Putamen (tissue), 1 donor: ENCODE measurements at places on chromosomes 6 and 20.

DNA sequence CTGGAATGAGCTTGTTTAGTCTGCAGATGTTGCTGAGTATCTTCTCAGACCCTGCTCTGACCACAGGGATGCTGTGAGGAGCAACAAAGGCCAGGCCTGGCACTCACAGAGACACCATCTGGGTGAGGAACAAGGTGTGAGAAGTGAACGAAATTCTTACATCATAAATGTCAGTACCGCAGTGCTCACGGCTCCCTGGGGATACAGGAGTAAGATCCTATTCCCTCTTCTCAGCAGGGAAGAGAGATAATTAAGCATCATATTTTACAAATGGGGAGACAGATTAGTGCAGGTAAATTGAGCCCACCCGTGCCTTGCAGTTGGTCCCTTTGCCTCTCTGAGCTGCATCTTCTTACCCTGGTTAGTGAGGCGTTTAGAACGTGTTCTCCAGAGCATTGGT lies 106.2 kb downstream of the DTD1 start:
- no peak for DNase-seq

DNA sequence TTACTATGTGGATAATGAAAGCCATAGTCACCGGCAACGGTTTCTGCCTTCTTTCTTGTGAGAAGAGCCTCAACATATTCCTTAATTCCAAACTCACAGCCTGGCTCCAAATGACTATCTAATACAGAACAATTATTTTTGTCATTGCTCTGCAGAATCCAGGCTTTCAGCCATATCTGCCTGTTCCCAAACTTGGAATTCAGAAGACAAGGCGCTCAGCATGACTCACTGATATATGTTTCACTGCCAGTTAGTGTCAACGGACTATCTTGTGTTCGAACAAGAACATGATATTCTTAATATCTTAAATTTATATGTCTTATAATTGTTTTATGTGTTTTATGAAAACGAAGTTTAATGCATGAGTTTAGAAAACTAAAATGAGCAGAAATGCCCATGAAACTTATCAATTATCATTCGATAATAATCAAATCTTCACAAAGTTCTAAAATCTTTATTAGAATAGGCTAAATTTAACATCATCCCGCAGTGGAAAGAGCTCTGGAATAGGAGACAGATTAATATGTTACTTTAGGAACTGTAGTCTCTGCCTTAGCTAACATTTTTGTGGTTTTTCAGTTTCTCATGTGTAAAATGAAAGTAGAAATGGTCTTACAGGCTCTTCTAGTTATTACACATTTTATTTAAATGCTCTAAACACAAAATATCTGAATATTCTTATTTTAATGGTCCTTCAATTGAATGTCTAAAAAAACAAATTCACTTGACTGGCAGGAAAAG lies 669.3 kb upstream of the GJE1 start:
- DNase-seq: no peak

GRCh38 chr20:23666189-23666588 lies 22.6 kb downstream of the CST4 start:
- DNase-seq: no peak

DNA sequence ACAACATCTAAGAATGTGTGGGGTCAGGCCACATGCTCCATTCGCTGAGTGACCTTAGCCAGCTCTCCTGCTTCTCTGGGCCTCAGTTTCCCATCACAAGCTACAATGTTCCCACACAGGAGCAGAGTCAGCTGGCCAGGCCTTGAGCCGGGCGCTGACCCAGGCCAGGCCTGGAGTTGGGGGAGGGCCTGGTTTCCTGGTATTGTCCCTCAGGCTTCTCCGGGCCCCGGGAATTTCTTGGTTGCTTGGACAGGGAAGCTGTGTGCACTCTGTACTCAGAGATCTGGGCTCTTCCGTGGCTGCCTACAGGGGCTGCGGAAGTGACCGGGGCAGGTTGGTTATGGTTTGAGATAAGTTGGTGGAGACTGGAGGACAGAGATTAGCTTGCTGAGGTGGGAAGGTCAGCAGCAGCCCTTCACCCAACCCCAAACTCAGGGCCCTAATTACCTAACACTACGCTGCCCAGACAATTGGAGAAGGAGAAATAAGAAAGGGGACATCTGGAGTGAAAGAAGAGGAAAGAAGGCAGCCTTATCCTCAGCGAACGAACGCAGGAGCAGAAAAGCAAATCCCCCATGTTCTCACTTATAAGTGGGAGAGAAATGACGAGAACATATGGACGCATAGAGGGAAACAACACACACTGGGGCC lies 6.2 kb downstream of the TGM2 start:
- no peak for DNase-seq

DNA sequence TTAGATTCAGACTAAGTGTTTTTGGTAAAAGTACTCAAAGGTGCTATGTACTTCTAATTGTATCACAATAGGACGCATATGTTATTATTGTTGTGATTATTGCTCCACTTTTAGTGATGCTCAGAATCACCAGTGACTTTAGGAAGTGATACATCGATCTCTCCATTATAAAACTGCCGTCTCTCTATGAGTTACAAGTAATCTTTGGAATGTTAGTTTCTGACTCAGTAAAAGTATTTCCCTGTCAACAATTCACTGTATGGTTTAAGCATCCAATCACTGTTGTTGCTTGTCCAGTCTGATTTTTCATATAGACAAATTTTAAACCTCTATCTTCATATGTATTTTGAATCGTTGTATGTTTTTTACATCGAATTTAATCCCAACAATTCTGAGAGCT lies 9.4 kb downstream of the DCBLD1 start:
- DNase-seq: no peak

DNA sequence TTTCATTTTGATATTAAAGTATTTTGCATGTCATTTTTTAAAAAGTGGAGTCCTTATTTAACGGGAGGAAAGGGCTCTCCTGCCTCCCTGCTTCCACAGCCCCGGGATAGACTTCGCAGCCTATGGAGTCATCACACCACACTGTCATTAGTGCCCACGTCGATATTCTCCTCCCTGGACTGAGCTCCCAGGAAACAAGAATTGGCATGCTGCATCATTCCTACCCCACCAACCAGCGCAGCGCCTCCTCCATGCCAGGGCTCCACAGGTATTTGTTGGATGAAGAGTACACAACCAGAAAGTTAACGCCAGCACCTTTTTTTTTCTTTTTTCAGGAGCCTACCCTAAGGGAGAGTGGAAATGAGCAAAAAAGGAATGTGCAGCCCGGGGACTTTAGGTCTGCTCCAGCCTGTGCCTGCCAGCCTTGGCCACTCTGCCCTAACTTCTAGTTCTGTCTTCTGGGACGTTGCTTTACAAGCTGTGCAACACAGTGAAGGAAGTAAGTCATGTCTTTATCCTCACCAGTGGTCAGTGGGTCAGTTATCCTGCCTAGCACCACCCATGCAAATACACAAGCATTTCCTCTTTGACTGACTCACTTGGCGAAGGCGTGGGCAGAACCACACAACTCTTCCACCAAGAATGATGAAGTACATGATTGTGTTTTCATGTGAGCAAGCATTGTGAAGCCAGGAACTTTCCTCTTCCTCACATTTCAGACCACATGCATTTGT lies 180.7 kb upstream of the UST start:
- DNase-seq: no peak

GRCh38 chr6:12241493-12242175 lies 48.5 kb upstream of the EDN1 start:
- DNase-seq: no peak

DNA sequence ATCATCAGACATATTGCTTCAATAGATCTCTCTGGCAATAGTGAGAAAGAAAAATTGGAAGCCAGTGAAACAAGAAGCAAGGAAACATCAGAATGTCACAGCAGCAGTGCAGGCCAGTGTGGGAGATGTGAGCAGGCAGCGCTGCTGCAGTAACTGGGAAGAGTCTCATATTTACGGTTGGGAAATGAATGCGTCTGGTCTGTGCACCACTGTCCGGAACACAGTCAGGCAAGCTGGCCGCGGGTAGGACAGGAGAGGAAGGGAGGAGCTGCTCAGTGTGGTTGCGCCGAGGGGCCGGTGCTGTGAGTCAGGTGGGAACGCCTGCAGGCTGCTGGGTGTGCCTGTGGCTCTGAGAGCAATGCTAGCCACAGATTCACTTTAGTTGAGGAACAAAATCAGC lies 6.4 kb upstream of the PSMG4 start:
- DNase-seq: no peak

DNA sequence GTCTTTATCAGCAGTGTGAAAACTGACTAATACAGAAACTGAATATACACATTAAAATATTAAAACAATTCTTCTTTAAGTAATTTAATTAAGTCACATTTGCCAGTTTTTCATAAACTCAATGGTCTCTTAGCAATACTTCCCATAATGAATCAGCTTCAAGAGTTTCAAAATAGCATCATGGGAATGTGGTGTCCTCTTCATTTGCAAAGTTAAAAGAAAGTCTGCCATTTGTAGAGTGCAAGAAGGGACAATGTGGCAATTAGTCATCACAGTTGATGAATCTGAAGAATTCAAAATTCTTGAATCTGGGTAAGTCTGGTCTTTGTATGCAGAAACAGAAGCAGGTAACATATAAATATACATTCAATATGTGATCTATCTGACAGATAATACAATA lies 38.7 kb downstream of the SYNE1 start:
- no peak for DNase-seq

- DNase-seq: no peak
These were observed 72.4 kb upstream of the LAMP5 start for GRCh38 chr20:9441948-9442347.

- DNase-seq: no peak
These were observed 539.1 kb upstream of the MARCKS start for GRCh38 chr6:113317891-113318574.

GRCh38 chr6:166565084-166565967 lies 21.2 kb downstream of the RAMACL start:
- DNase-seq: no peak

- DNase-seq: no peak
These were observed 755.0 kb downstream of the TFAP2A start for GRCh38 chr6:9659848-9660247.

DNA sequence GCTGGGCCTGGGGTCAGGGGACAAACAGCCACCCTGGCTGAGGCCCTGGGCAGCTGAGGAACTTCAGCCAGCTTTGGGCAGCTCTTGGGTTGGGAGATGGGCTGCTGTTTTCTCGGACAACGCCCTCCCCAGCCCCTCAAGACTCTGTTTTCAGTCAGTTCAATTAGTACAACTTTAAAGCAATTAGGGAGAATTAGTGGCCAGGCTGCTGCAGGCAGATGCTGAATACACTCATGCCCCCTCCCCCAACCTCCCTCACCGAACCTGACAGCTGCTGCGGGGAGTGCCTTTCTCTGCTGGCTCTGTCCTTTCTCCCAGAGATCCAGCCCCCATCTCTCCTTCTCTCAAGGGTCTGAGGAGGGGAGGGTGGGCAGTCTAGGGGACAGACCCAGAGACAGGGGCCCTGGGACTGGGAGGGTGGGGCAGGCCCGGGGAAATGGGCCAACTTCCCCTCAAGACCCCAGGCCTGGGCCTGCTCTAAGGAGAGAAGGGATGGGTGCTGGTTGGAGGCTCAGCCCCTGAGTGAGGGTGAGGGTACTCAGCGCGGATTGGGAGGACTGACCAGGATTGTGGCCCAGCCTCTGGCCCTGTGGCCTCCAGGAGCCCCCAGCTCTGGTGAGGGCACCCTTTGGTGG lies 17.8 kb upstream of the MYT1 start:
- no peak for DNase-seq

DNA sequence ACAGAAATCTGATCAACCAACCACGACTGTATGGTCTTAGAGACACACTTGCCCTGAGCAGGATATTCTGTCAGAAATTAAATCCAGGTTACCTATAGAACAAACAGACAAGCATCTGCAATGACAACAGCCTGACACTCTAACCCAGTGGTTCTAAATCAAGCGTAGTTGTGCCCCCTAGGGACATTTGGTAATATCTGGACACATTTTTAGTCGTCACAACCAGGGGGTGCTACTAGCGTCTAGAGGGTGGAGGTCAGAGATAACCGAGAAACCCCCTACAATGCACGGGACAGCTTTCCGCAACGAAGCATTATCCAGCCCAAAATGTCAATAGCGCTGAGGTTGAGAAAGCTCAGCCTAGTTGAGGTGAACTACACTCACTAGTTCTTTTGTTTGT lies 32.3 kb downstream of the ID4 start:
- DNase-seq: no peak

DNA sequence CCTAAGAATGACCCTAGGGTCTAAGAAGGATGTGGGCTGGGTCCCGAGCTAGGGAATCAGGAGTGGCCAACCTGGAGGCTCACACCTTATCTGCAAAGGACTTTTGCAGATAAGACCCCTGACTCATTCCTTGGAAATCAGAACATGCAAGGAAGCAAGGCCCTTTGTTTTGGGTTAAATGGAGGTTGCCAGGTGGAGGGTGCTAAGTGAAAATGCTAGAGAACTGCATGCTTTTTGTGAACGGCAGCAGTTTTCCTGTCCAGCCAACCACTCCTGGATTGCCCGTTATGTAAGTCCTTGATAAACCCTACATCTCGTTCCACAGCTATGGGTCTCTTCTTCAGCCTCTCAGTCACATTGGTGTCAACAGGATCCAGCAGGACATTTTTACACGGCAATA lies 52.1 kb upstream of the CST7 start:
- DNase-seq: no peak

- DNase-seq: no peak
These were observed 202.1 kb upstream of the CNR1 start for GRCh38 chr6:88368071-88368787.

- DNase-seq: no peak
These were observed 63.6 kb downstream of the CARMIL1 start for GRCh38 chr6:25342802-25343201.

DNA sequence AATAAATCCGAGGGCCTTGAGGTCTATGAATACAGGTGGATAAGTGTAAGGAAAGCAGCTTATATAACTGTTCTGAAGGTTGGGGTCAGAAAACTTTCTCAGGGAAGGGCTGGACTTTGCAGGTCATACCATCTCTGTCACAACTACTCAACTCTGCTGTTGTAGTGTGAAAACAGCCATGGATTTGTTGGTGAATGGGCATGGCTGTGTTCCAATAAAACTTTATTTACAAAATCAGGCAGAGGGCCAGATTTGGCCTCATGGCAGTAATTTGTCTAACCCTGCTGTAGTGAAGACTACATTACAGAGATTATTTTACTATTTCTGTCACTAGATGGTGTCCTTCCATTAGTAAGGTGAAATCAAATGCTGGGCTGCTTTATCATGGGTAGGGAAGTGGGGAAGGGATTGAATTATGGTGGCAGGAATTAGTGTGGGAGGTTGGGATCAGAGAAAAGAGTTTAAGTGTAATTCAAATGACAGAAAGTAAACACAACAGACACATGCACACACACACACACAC lies 409.6 kb upstream of the CHD6 start:
- no peak for DNase-seq

DNA sequence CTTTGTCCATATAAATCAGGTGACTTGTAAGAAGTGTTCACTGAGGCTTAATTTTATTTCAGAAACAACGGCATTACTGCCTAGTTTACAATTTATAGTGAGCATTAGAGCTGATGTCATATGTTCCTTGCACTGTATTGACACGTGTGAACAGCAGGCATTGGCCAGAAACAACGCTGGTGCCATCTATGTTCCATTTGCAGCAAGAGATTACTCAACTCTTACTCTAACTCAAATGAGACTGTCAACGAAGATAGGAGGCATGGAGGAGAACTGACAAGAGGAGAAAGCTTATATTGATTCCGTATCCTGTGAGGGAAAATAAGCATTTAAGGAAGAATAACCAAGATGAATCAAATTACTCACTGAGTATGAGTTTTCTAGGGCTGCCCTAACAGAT lies 48.4 kb downstream of the MTFR2 start:
- no peak for DNase-seq

- DNase-seq: no peak
These were observed 27.7 kb downstream of the EDN3 start for GRCh38 chr20:59328071-59328470.
